Activated CD4-positive, CD25-positive, alpha-beta regulatory T cell treated with anti-CD3 and anti-CD28 coated beads, Interleukin-2, amount 50 U/mL, for 16 hours (primary cell): ENCODE measurements at places on chromosomes 2 and 18.

GRCh38 chr18:50465211-50466153 lies 90.6 kb downstream of the SKA1 start:
- no peak for DNase-seq

DNA sequence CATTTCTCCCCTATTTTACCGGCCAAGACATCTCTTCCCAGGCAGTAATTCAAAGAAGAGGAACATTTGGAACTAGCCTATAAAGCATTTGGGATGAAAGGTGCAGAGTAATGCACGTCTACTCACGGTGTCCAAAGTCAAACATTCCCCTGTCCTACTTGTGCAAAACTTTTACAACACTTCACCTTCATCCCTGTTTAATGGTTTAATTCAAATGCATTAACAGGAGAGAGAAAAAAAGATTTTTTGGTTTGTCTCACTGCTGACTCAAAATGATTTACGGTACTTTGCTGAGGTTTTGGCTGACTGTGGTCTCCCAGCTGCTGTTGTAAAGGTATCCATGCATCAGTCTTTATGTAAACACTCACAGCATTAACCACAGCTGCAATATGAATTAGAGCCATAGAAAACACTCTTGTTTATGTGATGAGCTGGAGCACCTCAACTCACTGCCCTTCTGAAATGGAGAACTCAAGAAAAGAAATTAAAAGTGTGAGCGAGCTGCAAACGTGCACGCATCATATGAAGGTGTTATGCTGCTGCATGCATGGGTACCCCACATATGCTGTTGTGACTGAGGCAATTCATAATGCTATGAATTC lies 220.5 kb downstream of the PIEZO2 start:
- DNase-seq = no peak

- no peak for DNase-seq
These were observed 81.9 kb downstream of the MEP1B start for GRCh38 chr18:32271672-32272208.

DNA sequence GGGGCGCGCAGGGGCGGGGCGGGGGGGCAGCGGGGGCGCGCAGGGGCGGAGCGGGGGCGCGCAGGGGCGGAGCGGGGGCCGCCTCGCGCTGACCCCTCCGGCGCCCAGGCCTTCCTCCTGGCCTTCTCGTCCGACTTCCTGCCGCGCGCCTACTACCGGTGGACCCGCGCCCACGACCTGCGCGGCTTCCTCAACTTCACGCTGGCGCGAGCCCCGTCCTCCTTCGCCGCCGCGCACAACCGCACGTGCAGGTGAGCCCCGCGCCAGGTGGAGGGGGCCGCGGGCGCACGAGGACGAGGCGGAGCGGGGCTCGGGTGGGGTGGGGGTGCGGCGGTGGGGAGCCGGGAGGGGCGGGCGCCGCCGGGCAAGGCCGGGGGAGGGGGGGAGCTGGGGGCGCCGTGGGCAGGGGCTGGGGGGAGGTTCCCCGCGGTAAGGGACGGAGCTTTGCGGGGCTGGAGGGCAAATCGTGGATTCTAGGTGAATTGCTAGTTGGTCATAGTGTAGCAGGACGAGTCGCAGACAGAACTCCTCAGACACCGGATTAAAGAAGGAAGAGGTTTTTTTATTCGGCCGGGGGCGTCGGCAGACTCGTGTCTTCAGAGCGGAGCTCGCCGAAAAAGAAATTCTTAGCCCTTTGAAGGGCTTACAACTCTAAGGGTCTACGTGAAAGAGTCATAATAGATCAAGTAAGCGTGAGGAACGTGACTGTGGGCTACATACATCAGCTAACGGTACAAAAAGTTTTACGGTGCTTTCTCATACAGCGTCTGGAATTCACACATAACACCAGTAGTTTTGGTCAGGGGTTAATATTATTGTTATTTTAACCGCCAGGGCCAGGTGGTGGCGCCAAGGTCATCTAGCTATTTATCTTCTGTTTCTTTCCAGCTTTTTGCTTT lies 29.9 kb downstream of the ANO7 start:
- no peak for DNase-seq

GRCh38 chr2:74474481-74474880 lies 2.0 kb upstream of the MRPL53 start:
- DNase-seq = no peak

DNA sequence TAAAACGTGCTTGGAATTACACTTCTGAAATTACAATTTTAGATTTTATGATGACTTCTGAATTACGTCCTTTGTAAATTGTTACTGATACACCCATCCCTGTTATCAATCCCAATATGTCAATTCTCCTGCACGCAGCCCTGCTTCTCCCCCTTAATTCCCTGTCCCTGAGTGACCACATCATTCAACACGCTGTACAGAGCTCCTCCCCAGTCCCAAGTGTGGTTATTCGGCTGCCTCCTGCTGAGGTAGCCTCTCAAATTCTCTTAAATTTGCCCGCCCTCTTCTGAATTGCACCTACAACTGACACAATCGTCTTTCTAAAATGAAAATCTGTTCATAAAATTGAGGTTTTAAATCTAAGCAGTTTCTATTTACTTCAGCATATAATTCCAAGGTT lies 10.1 kb downstream of the SERPINB8 start:
- no peak for DNase-seq

- no peak for DNase-seq
These were observed 108.1 kb upstream of the SIX2 start for GRCh38 chr2:45117383-45117782.

- DNase-seq = no peak
These were observed 29.7 kb downstream of the FAM228A start for GRCh38 chr2:24204505-24204904.
